ENCODE measurements at places on chromosomes 12 and 14.

DNA sequence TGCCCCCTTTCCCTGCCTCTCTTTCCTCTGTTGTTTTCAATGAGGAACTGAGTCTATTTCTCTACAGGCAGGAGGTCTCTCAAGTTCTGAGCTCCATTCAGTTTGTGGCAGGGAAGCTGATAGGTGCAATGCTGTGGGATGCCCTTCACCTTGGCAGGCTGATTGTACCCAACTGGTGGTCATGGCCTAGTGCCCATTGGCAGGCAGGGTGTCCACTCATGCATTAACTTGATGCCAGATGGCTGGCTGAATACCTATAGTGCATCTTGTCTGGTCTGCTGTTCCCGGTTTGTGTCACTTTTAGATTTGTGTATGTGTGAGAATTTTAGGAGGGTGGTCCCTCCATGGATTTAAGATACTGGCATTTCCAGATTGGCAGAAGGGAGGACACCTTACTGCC is 20.0 kb upstream of the ITGA5 start:
- DNase-seq = no peak

GRCh38 chr12:10802587-10802986 is at the start of gene TAS2R7:
TAS2R7 (minus strand) TSS chr12:10802627; CDS start chr12:10802570, 57 bp downstream.
- DNase-seq = no peak

DNA sequence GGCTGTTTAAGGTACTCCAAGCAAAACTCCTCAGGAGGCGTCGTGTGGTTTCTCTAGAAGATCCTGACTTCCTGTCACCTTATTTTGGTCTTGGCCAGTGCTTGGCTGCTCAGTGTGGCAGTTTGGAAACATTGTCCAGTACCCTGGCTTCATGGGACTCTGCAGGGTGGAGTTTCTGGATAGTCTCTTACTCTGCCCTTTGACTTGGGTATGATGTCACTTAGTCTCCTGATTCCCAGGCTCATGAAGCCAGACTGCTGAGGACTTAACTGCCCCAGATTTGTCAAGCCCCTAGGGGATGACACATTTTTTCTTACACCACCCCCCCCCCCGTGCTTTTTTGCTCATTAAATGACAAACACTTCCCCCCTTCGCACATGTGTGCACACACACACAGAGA is 82.7 kb downstream of the ADCK1 start:
- no peak for DNase-seq

DNA sequence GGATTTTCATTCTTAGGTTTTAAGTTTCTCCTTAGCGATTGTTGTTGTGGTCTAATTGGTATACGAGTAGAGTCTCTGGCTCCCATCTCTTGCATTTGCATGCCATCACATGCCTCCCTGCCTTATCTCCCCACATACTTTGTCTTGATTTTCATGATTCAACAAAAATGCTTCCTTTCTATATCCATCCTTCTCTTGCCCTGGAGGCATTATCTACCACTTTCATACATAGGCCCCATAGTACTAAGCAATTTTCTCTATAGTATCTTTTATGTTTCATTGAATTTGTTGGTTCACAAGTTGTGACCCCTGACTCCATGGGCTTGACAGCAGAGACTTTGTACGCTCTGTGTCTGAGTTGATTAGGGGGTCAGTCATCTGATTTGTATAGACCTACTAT is 226.1 kb downstream of the ACSS3 start:
- no peak for DNase-seq

DNA sequence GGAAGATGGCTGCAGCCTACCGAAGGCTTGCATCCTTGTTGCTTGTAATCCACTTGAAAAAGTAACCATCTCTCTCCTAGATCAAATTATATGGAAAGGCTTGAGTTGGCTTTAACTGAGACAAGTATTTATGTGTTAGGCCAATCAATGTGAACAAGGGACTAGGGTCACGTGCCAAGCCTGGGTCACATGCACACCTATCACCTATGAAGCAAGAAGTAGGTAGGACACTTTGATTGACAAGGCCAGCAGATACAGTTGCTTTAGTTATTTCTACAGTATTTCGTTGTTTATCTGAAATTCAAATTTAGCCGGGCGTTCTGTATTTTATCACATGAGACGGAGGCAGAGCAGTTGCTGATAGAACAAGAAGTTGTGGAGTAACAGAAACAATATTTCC is 212.3 kb upstream of the OTX2 start:
- DNase-seq = no peak

DNA sequence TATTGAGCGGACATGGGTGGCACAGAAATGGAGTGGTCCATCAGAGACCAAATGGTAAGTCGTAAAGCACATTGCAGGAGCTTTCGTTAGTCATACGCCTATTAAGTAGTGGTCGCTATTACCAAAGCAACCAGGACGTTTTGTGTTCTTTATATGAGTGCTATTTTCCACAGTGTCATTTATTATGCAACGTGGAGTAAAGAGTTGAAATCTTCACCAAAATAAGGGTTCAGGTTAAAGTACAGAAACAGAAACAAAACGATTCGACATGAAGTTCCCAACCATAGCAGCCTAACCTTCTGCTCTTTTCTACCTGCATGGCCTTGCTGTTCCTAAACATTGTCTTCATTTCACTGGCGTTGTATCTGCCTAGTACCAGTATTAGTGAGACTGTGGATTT is 20.1 kb upstream of the FGD4 start:
- no peak for DNase-seq

- DNase-seq = no peak
These were observed 753 bp downstream of the CSRNP2 start for GRCh38 chr12:51082561-51083125.

DNA sequence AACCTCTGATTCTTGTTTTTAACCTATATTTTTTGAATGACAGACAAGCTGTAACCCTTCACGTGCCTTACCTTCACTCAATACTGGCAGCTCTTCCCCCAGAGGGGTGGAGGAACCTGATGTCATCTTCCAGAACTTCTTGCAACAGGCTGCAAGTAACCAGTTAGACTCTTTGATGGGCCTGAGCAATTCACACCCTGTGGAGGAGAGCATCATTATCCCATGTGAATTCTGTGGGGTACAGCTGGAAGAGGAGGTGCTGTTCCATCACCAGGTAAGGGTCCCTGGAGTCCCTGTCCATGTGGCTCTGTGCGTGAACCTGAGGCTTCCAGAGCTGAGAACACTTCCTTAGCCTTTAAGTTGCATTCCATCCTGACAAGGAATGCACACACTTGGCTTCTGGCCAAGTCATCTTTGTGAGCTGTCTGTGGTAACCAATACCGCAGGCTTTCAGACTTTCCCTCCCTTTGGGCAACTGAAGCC is 22.7 kb downstream of the TRAFD1 start:
- DNase-seq = no peak

DNA sequence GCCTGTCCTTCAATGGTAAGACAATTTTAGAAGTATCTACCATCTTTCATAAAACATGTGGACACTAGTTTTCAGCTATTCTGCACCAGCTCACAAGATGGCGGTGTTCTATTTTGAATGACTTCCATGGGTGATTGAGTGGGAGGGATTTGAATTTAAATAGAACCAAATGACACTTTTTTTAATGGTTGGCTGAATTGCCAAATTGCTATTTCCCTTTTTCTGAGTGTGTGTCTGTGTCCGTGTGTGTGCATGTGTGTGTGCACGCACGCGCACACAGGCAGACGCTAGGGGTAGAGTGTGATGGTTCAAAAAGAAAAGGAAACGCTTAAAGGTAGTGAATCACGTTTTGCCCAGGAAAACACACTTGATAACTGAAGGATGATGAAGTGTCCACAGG is 362.6 kb downstream of the DAD1 start:
- no peak for DNase-seq

- DNase-seq = no peak
These were observed 3.6 kb upstream of the TNFRSF1A start for GRCh38 chr12:6345319-6346091.

GRCh38 chr12:116392061-116392460 is 114.6 kb upstream of the MED13L start:
- no peak for DNase-seq

GRCh38 chr12:44848703-44849085 is 27.4 kb downstream of the NELL2 start:
- DNase-seq = no peak

- no peak for DNase-seq
These were observed 173.5 kb upstream of the PDZRN4 start for GRCh38 chr12:41014643-41015020.

DNA sequence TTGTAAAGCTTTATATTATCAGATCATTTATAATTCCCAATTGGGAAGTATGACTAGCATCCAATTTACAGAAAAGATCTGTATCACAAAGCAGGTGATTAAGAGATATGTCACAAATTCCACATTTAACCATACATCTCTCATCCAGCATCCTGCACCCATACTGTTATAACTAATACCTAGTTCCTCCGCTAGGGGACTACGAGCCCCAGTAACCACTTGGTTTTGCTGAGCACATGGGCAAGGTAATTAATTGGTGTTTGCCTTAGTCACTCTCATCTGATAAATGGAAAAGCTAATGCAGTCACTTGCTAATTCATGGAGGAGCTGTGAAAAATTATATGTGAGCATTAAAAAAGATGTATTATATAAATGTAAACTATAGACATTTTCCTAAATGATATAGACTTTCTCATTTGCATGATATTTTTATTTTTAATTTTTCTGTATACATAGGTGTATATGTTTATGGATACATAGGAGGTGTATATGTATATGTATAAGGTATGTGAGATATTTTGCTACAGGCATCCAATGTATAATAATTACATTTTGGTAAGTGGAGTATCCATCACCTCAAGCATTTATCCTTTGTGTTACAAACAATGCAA is 1031.8 kb downstream of the GALC start:
- no peak for DNase-seq

DNA sequence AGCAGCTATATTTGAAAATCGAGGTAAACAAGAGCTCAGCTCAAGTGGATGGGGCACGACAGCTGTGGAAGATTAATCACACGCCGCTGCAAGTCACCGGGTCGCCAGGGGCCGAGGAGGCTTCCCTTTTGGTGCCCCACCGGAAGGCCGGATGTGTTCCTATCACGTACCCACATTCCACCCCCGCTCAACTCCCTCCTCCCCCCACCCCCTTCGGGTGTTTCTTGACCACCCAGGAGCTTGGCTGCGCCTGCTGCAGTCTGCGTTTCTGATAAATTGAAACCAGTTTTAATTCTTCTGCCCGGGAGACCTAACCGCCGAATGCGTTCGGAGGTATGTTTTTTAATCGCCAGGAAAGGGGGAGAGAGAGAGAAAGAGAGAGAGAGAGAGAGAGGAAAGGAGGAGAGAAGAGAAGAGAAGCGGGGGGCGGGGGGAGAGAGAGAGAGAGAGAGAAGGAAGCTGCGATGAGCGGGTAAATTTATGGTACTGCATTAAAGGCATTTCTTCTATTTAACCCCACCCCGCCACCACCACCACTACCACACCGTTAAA is 1.8 kb downstream of the SLC8A3 start:
- DNase-seq = no peak

- no peak for DNase-seq
These were observed 27.1 kb upstream of the FAM222A start for GRCh38 chr12:109686523-109686922.

DNA sequence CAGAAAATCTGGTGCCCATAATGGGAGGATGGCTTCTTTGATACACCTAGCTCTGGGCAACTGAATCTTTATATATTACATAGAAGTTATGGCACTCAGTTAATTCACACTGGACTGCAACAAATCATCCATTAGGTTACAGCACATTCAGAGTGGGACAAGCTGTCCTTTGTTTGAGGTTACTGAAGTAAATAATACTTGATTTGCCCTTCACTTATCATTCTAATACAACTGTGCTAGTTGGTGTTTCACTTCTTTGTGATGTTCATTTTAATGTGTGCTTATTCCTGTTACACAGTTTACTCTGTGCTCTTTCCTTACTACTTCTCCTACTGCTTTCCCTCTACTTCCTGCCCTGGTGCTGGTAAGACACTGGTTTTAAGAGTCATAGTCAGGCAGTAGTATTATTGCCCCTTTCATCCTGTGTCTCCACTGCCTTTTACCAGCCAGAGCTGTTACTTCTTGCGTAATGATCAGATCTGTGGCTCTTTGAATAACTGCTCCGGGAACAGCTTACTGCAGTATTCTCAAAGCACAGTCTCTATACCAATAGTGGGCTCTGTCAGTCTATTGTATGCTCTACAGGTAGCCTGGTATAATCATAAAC is 36.4 kb upstream of the GXYLT1 start:
- DNase-seq = no peak

- no peak for DNase-seq
These were observed 56.7 kb downstream of the BEGAIN start for GRCh38 chr14:100530270-100531072.

GRCh38 chr12:65184176-65184857 is 14.9 kb downstream of the LEMD3 start:
- no peak for DNase-seq

DNA sequence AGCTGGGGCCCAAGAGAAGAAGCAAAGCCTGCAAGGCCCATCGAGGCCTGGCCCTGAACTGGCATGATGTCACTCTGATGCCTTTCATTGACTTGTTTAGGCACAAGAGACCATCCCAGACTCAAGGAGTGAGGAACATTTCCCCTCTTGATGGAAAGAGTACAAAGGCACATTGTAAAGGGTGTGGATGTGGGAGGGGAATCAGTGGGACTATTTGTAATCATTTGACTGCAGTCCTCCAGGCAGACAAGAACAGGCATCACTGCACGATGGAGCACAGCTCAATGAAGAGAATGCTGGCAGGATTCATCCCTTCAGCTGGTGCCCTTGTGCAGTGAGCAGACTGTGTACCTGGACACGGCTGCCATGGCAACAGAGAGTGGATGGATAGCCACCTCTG is 87.9 kb downstream of the LGMN start:
- DNase-seq = no peak

GRCh38 chr12:39077226-39077625 is 171.8 kb upstream of the CPNE8 start:
- no peak for DNase-seq

DNA sequence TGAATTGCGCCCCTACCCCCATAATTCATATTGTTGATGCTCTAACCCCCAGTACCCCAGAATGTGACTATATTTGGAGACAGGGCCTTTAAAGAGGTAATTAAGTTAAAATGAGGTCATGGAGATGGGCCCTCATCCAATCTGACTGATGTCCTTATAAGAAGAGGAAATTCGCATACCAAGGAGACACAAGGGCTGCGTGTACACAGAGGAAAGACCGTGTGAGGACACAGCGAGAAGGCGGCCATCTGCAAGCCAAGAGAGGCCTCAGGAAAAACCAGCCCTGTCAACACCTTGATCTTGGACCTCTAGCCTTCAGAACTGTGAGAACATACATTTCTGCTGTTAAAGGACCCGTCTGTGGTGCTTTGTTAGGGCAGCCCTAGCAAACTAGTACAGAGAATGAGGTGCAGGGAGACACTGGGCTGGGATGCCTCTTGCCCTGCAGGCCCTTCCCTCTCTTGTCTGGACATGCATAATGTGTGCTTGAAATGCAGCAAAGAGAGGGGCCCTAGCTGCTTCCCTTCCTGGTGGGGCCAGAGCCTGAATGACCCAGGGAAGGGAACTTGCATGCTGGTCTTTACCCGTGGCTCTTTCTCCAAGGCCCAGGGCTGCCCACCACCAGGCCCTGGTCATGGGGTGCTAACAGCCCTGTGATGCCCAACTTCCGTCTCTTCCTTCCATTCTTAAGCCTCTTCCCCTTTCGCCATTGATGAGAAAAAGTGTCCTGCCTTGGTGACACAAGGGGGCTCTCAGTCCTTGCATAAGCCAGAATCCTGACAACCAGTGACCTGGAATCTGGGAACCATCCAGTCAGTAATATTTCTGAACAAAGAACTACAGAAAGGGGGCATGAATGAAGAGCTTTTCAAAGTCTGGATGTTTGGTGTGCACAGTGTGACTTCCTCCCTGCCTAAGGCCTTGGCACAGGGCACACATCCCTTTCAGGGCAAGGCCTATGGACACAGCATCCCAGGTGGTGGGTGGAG is 50.0 kb upstream of the GPATCH2L start:
- no peak for DNase-seq
